ENCODE measurements at places on chromosomes 6 and 20. TPM values are rescaled to one million over a fixed set of nuclear protein-coding genes. Genes with fewer than 3 reads are reported as not detected.

GRCh38 chr20:58597249-58597891 is 53.7 kb upstream of the STX16 start:
- peak; percentile 49 for DNase-seq

DNA sequence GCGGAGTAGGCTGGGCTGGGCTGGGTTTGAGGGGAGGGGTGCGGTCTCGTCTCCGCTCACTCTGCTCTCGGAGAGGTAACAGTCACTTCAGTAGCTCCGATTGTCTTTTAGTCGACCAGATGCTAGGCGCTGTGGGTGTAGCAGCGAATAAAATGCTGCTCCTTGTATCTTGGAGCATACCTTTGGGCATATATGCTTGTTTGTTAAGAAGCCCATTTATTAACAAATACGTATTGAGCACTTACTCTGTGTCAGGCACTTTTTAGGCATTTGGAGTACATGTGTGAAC is 545 bp downstream of the ACTR5 start:
- no peak for DNase-seq

VNN1 gene
- 0.68 TPM for polyA plus RNA-seq

DNA sequence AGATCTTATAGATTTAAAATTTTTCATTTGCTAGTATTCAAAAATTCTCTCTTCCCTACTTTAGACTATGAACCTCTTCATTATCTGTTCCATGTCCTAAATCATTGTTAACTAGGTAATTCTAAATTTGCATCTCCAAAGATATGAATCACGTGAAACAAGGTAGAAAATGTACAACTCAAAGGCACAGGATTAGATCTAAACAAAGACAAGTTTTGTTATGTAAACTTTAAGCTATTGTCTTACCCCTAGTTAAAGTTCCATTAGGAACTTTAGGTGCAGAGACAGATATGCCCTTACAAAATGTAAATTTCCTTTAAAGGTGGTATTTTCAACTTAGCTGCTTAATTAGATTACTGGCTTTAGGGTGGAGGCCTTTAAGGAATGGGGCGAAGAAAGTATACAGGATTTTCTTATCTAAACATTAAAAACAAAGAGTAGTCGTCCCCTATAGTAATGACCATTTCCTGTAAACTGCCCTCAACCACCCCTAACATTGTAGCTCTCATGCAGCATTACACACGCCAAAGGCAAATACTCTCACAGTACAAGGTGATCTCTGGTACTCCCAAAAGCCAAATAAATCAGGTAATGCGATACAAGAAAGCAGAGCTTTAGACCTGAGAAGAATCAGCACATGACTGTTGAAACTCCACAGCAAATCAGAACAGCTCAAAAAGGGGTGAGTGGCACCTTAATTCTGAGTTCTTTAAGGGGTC is 57.4 kb upstream of the MRAP2 start:
- no peak for DNase-seq

DNA sequence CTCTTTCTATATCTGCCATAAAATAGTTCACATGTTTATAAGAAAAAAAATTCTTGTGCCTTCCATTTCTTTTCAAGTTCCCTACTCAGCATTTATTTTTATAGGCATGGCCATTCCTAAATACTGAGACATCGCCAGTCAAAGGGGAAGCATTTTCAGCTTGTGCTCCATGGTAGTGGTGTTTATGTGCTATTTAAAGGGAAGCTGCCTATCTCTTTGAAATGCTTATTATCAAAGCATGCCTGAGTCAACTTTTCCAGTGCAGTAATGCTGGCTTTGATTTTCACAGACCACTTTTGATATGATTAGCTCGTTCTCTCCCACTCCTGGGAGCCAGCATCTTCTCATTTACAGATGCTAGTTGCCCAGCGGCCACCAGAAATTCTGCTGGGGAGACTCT is 124.1 kb upstream of the RIN2 start:
- no peak for DNase-seq

DNA sequence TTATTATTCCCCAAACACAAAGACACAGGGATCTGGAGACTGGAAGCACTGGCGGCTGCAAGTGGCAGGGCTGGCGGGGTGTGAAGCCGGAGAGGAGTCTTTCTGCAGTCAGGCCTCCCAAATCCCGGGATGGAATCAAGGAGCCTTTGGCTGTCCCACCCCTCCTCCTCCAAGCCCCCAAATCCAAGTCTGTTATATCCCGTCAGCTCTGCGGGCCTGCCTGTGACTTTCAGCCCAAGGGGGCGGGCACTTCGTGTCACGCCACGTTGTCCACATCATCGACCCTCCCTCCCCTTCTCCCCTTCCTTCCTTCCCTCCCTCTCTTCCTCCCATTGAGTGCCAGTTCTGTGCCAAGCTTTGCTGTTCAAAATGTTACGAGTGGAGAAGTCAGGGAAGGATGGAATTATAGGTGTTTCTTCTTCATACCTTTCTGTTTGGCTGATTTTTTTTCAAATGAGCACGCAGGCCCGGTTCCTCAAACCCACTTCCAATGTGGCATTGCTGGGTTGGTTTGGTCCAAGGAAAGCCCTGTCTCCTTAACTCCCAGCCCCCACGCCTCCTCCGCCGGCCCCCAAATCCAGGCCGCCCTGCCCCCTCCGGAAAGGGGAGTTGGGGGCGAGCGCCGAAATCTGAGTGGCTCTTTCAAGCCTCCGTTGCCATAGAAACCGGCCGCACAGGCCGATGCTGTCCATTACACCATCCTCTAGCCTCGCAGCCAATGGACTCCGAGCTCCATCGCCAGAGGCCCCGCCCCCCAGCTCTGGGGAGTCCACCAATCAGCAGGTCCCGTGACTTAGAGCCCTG is 12.7 kb downstream of the ZCCHC3 start:
- DNase-seq: peak; percentile 99

GRCh38 chr20:3727401-3728021 is 5.0 kb upstream of the HSPA12B start:
- no peak for DNase-seq

DNA sequence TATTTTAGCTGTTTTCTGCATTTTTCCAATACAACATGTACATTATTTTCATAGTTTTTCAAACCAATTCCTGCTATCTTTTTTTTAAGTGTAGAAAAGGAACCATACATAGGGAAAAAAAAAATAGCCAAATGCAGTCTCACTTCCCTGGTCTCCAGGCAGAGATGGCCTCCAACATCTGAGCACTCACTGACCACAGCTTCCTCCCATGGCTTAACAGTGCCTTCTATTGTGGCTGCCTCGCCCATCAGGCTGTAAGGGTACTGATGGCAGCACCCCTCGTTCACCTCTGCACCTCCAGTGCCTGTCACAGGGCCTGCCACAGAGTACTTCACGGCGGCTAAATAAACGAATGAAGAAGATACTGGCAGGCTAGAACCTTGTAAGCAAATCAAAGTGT is 591.1 kb downstream of the PTPRT start:
- no peak for DNase-seq

DNA sequence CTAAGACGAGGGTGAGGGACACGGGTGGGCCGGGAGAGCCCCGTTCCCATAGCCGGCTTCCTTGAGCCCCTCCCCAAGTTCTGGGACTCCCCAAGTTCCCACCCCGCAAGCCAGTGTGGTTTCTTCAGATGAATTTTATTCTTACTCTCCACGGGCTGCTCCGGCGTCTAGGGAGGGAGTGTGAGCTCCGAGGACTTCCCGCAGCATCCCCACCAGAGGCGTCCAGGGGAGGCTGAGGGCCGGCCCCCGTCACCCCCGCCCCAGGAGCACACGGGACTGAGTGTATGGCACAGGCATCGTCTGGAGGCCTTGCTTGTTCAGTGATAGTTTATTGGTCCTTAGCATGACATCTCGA is 10.0 kb upstream of the SLC4A11 start:
- DNase-seq: no peak

FRS3 gene
- 7.4 TPM for polyA plus RNA-seq

VGLL2 gene
- not detected for polyA plus RNA-seq

GRCh38 chr6:28207510-28208110 is 17.5 kb upstream of the ZSCAN9 start:
- DNase-seq: no peak

TUBB2B gene
- 22.4 TPM for polyA plus RNA-seq

- DNase-seq: no peak
Measured at GRCh38 chr6:169168706-169169105, 84.9 kb downstream of the THBS2 start.

SNHG17 gene
- 30.2 TPM for polyA plus RNA-seq

KHDC1L gene
- polyA plus RNA-seq: not detected

TCP11 gene
- polyA plus RNA-seq: 0.15 TPM

DNA sequence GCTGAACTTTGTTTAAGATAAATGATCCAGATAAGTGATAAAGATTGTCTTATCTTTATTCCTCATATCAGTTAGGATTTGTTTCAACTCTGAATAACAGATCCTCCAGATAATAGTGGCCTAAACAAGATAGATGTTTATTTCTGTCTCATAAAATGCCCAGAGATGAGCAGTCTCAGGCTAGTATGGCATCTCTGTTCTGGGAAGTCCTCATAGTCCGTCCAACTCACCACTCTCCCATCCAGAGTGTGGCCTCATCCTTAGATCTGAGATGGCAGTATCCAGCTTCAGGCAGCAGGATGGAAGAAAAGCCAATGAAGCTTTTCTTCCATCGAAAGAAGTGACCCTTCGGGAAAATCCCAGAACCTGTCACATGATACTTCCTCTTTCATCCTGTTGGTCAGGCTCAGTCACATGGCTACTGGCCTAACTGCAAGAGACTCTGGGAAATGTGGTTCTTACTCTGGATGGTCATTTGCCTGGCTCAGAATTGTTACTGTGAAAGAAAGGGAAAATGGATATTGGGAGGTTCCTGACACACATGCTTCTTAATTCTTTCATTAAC is 29.4 kb upstream of the TAGAP start:
- DNase-seq: no peak

GRCh38 chr20:61168605-61169004 is 83.5 kb upstream of the CDH4 start:
- DNase-seq: no peak

DNA sequence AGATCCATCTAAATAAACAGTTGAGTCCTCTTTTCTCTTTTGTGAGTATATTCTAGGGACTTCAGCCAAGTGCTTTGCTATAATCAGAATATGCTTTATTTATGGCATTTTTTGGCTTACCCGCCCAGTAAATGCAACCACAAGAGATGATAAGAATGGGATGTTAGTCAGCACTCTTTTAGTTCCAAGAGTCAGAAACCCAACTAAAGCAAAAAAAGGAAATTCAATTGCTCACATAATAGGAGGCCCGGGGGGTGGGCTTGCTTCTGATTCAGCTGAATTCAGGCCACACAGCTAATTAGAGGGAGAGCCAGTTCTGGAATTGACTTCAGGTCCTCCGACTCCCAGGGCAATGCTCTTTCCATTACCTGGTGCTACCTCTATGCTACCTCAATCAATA is 250.6 kb downstream of the FARS2 start:
- no peak for DNase-seq

KIF25 gene
- polyA plus RNA-seq: 0.53 TPM

TPX2 gene
- 0.84 TPM for polyA plus RNA-seq

DNA sequence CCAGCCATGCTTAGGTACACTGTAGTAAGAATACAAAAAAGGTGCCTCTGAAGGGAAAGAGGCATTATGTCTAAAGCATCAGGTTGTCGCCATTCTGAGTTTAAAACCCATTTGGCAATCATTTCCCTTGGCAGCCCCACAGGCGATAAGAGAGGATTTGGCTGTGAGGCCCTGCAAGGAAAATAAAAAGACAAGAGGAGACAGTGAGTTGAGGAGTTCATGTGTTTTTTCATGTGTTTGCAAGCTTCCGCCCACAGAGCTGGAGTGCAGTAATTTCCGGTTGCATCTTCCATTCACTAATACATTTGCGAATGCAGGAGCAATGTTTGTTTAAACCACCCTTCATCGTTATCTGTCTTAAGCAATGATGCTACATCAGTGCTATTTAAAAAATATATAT is 138.5 kb upstream of the SOX4 start:
- peak; percentile 6 for DNase-seq

- no peak for DNase-seq
Measured at GRCh38 chr20:22346716-22347115, 237.7 kb downstream of the FOXA2 start.

GRCh38 chr20:59448851-59449444 is 148.5 kb downstream of the EDN3 start:
- no peak for DNase-seq

DNAH8 gene
- polyA plus RNA-seq: 0.01 TPM

- no peak for DNase-seq
Measured at GRCh38 chr6:3899970-3900439, 50.8 kb downstream of the FAM50B start.

GRCh38 chr6:110137924-110138887 is 41.3 kb downstream of the WASF1 start:
- no peak for DNase-seq

SIRPD gene
- 0.53 TPM for polyA plus RNA-seq

GRCh38 chr20:17856024-17856564 is 112.5 kb downstream of the SNX5 start:
- DNase-seq: no peak

FBXO5 gene
- 3.3 TPM for polyA plus RNA-seq

RBM24 gene
- polyA plus RNA-seq: 22.4 TPM

- peak; percentile 20 for DNase-seq
Measured at GRCh38 chr6:109526905-109527628, 44.0 kb upstream of the ZBTB24 start.

SRSF12 gene
- 1.3 TPM for polyA plus RNA-seq

DNA sequence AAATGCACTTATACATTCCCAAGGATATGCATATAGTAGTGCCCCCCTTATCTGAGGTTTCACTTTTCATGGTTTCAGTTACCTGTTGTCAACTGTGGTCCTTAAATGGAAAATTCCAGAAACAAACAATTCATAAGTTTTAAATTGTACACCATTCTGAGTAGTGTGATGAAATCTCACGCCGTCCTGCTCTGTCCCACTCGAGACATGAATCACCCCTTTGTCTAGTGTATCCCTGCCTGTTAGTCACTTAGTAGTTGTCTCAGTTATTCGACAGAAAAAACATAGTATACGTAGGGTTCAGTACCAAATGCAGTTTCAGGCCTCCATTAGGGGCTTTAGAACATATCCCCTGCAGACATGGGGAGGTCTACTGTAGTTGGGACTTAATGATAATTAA is 57.0 kb downstream of the MAP1LC3A start:
- no peak for DNase-seq

DNA sequence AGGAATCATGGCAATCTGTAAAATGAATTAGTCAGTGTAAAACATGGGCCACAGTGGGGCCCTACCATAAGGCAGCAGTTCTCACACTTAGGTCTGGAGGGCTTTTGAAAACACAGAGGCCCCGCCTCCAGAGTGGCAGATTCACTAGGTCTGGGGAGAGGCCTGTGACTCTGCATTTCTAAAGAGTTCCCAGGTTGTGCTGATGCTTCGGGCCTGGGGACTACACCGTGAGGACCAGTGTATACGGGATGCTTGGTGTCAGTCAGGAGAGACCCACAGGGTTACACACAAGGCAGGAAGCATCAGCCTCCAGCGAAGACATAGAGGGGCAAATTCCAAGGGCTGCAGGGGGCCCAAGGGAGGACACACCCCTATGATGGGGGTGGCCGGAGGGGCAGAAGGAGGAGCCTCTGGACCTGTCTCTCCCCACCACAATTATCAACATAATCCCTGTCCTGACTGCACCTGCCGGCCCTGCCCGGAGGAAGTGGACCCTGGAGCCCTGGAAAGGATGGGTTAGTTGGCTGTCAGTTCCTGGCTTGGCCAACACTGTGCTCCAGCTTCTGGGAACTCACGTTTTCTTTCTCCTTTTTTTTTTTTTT is 46.7 kb downstream of the FGD2 start:
- DNase-seq: no peak

Data from urinary bladder (tissue), 4 donors.